ENCODE measurements at places on chromosomes 1 and 21.

DNA sequence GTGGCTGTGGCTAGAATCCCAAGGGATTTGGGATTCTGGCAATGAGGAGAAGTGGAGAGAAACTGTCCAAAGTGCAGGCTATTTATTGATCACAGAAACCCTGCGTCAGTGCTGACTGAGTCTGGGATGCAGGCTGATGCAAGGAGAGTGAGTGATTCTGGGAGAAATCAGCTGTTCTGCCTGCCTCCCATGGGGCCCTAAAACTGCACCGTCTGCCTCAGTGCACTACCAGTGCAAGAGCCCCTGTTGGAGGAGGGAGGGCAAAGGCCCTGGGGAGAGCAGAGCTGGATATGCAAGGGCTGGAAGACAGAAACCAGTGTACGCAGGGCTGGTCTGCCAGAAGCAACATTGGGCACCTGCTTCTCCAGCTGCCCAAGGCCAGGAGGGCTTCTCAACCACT lies 42.6 kb downstream of the C1orf198 start:
- no peak for DNase-seq

GRCh38 chr1:91226741-91227140 lies 177.9 kb downstream of the HFM1 start:
- DNase-seq = no peak

DNA sequence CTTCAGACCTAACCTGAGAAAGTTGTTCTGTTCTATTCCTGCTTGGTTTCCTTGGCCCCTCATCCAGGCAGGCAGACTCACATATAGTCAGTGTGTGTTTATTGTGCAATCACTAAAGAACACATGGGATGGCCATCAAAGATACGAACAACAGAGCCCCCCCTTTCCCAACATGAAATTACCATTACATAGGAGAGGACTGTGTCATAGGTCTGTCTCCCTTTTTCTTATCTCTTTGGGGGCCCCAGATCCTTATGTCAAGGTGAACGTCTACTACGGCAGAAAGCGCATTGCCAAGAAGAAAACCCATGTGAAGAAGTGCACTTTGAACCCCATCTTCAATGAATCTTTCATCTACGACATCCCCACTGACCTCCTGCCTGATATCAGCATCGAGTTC lies 21.6 kb downstream of the SYT11 start:
- no peak for DNase-seq

- DNase-seq = no peak
Measured at GRCh38 chr21:25496825-25497482, 110.3 kb downstream of the MRPL39 start.

GRCh38 chr1:2124446-2125198 lies 70.0 kb downstream of the FAAP20 start:
- no peak for DNase-seq

- DNase-seq = no peak
Measured at GRCh38 chr1:84442256-84442655, 36.8 kb upstream of the RPF1 start.

GRCh38 chr1:54462597-54463258 lies 56.5 kb upstream of the SSBP3 start:
- DNase-seq = no peak

GRCh38 chr21:42474043-42474831 lies 21.8 kb downstream of the RSPH1 start:
- DNase-seq = no peak

Data from activated CD8-positive, alpha-beta memory T cell treated with anti-CD3 and anti-CD28 coated beads, Interleukin-2, amount 50 U/mL, for 4 hours (primary cell).